ENCODE measurements at places on chromosomes 5 and 9.

DNA sequence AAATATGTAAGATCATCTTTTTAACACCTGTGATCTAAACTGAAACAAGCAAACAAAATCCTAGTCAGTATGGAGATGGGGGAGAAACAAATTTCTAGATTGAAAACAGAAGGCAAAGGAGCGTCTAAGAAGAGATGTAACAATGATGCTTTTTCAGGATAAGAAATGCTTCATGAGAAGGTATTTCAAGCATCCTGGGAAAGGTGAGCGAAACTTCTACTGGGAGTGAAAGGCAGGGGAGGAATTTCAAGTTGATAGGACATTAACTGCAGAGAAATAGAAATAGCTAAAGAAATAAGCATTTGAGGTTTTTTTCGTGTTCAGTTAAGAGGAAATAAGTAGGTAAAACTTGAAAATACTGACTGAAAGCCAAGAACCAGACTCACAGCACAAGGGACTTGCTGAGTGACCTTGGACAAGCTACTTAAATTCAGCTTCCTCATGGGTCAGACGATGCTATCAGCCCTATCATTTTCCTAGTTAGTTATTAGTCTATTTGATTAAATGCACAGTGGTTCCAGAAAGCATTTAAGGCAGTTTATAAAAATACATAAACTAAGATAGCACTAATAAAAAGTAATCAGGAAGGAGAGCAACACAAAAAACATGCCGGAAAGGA lies 406.3 kb downstream of the PDE4D start:
- no peak for DNase-seq

- DNase-seq: no peak
Measured at GRCh38 chr5:179994583-179995323, 76.8 kb downstream of the RNF130 start.

DNA sequence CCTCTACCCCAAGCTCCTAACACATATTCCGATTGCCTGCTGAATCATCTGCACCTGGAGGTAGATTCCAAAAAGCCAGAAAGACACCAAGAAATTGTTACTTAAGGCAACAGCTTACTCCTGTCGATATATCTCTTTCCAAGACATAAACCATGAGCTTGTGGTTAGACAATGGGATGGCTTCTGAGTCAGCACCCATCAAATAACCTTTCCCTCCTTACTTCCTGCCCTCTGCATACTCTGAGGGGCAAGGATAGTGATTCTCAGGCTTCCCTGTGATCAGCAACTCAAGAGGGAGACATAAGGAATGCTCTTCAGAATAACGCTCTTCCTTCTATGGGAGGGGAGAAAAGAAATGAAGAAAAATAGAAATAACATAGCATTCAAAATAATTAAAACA lies 70.9 kb downstream of the TMEM215 start:
- no peak for DNase-seq

GRCh38 chr5:142883025-142883424 lies 112.8 kb downstream of the ARHGAP26 start:
- DNase-seq: no peak

DNA sequence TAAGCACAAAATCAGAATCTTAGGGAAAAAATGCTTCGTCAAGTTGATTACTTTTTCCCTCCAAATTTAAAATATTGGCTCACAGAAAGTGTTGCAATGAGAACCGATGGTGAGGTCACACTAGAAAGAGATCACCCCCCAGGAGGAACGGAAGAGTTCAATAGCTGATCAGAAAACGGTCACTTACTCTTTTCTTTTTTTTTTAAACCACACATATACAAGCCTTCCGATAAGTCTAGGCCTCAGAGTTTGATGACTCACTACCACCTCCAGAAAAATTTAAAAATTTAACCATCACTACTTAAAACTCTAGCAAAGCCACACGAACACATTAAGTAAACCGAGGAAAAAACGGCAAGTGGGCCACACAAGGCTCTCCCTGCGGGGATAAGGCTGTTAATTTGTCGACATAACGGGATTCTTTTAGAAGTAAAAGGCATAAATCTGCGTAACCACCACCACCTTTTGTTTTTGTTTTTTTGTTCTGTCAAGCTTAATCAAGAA lies 1.2 kb downstream of the SURF4 start:
- DNase-seq: no peak

- DNase-seq: no peak
Measured at GRCh38 chr5:37777432-37778130, 62.3 kb downstream of the GDNF start.

- no peak for DNase-seq
Measured at GRCh38 chr9:127580366-127580765, 31.7 kb upstream of the STXBP1 start.

DNA sequence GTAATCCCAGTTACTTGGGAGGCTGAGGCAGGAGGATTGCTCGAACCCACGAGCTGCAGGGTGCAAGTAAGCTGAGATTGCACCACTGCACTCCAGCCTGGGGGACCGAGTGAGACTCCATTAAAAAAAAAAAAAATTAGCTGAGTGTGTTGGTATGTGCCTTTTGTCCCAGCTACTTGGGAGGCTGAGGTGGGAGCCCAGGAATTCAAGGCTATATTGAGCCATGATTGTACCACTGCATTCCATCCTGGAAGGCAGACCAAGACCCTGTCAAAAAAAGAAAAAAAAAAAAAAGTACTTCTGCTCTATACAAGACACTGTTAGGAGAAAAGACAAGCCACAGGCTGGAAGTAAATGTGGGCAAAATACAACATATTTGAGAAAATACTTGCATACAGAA lies 68.5 kb upstream of the FBXW11 start:
- no peak for DNase-seq

- no peak for DNase-seq
Measured at GRCh38 chr5:29469581-29469980, 1723.9 kb upstream of the CDH6 start.

DNA sequence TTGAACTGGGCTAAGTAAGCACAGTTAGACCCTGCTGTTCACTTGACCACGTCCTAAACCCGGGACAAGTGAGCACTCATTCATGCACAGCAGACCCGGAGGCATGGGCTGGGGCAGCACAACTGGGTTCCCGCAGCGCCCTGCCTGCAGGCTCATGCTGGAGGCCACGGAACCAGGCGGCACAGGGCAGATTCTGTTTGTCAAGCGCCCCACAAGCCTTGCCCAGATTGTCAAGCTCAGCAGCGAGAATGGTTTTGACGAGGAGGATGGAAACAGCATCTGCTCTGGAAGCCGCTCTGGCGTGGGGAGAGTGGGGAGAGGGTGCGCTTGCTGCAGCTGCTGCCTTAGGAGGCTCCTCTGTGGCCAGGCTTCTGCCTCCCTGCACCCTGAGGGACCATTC lies 32.7 kb downstream of the PRRT1B start:
- DNase-seq: no peak

- no peak for DNase-seq
Measured at GRCh38 chr5:150647275-150648251, 7.1 kb downstream of the SYNPO start.

DNA sequence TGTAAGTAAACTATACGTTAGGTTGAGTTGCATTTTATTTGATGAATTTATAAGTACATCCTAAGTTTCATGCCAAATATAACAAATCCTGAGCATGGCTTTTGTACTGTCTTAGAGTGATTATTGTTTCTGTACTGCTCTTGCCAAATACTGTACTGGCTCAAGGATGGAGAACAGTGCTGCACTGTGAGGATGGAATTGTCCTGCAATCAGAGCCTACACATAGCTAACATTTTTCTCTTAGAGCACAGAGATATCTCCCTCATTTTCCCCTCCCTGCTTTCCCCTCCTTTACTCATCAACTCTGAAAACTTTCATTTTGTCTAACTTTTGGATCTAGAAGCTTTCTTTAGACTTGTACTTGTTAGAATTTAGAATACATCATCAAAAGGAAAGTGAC lies 28.3 kb downstream of the LRRC70 start:
- no peak for DNase-seq

GRCh38 chr5:3595006-3595961 lies at the start of gene IRX1:
Gene IRX1 (plus strand): TSS chr5:3595832. CDS start chr5:3596106, 274 bp downstream.
- no peak for DNase-seq

DNA sequence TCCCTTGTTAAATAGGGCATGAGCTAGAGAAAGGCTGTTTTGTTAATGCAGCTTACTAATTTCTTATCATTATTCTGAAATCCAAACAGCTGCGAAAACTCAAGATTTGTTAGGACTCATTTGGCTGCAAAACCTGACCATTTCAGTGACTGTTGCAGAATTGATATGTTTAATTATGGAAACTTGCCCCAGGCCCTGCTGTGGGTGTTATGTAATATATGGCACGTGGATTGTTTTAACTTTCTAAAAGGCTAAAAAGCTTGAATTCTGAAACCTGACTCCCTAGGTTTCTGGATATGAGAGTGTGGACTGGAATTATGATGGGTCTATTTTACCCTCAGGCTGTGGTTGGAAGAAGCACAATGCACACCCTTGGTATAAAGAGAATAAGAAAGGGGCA lies 4.4 kb downstream of the IL9 start:
- DNase-seq: peak; percentile 32

GRCh38 chr5:62931153-62931950 lies 352.7 kb downstream of the LRRC70 start:
- DNase-seq: no peak

DNA sequence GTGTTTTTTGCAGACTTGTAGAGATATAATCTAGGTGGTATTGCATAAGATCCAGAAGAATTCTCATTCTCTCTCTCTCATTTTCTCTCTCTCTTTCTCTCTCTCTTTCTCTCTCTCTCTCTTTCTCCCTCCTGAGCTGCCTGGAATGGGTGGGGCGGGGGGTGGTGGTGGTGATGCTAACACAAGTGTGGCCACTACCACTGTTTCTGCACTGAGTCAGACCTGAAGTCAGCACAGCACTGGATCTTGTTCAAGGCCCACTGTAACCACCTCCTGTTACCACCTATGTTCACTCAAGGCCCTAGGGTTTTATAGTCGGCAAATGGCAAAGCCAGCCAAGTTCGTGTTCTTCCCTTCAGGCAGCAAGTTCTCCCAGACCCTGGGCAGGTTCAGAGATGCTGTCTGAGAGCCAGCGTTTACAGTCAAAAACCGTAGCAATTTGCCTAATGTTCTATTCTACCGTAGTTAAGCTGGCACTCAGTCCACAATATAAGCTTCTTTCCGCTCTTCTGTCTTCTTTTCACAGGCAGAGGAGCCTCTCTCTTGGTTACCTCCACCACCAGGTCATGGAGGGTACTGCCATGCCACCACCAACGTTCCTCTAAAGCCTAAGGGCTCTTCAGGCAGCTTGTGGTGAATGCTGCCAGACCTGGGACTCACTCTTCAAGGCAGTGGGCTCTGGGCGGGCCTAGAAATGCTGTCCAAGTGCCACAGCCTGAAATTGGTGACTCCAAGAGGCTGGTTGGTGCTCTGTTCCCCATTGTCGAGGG lies 235.7 kb upstream of the PRR16 start:
- DNase-seq: no peak

DNA sequence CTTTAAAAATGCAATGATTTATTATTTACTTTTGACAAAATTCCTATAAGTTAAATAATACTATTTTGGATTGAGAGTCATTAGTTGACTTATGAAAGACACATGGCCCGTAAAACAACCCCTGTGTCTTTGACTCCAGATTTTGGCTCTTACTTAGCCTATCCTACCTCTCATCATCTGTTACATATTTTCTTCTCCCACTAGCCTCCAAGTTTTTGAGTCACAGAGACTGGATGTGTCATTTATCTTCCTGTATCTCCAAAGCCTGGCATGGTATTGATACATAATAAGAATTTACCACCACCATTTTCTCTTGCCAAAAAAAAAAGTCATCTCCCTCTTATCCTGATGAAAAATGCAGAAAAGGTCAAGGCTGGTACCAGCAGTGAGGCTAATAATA lies 99.9 kb downstream of the GABRB2 start:
- DNase-seq: no peak

DNA sequence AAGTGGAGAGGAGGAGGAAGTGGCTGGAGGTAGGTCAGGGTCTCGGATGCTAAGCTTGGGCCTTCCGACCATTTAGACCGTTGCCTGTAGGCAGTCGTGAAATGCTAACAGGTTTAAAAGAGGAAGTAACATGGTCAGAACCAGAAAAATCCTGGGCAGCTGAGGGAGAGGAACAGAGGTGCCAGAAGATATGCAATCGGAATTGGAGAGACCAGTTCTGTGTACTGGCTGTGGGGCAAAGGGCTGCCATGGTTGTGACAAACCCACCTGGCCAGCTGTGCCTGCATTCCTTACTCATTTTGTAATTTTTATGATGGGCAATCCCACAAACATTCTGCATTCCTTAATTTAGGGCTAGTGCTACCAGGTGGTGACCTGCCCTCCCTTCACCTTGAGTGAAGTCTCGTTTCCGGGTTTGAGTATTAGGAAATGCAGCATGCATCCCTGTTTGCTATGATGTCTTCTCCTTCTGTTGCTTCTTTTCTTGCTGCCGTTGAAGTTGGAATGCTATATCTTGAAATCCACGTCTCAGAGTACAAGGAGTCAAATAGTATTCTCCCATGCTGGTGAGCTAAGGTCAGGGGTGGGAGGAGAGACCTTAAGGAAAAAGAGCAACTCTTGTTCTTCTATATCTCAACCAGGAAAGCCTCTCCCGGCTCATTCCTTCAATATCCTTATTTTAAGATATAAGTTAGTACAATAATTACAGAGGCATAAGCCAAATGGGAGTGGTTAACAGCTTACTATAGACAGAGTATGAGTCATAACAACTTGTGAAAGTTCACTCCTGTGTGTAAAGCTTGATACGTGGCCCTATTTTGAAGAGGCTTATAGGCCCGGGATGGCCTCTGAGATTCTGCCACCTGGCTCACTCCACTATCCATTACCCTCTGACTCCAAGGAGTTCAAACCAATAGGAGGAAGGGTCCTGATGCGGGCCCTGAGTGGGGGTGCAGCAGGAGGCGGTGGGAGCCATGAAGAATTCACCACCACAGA lies 37.0 kb downstream of the B4GALT1 start:
- no peak for DNase-seq

DNA sequence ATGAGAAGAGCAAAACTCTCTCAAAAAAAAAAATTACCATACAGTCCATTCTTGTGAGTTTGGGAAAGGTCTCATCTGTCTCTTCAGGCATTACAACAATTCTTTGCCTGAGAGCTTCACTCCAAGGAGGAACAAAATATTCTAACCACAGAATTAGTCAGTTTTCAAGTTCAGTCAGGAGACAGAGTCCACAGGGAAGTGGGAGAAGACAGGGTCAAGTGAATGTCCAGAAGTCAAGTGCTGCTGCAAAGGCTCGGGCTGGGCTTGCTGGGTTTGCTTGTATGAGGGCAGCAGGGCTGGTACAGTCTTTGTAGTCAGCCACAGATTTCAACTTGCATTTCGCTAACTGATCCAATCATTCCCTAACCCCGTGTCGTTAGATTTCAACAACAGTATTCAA lies 17.6 kb upstream of the HEXB start:
- no peak for DNase-seq

- DNase-seq: no peak
Measured at GRCh38 chr5:173789031-173789920, 98.9 kb upstream of the CPEB4 start.
